Thoracic aorta (tissue), 2 donors: ENCODE measurements at places on chromosomes 5 and 9. TPM values are rescaled to one million over a fixed set of nuclear protein-coding genes. Genes with fewer than 3 reads are reported as not detected.
A peak's percentile ranks its signal among the peaks of the same experiment; 100 is the strongest.

Gene QRFP
- total RNA-seq: not detected

Gene PPP3R2
- not detected for total RNA-seq

GRCh38 chr9:347667-348292 is 133.1 kb downstream of the DOCK8 start:
- peaks cover under 1% of the 10 kb centered on the region for H3K4me1 ChIP-seq
- DNase-seq: no peak
- no peak overlapping the region for H3K4me3 ChIP-seq
- H3K36me3 ChIP-seq: no peaks in the 10 kb centered on the region

DNA sequence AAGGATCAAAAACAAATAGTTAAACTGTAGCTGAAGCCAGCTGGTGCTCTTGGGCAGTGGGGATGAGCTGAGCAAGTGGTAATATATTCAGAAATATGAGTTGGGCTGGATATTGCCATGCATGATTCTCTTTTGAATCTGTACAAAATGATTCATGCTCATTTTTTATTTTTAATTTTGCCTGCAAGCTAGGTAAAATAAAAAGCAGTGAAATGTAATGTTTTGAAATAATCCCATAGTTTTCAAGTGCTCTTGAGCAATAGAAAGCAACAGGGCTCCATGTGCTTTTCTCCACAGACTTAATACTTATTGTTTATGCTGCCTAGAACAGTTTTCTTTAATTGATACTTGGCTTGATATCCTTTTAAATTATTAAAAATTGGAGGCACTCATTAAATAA is 489.3 kb downstream of the TLE4 start:
- no peak overlapping the region for H3K4me3 ChIP-seq
- H3K27ac ChIP-seq: peak overlapping the region; percentile 90
- H3K4me1 ChIP-seq: peaks cover 28% of the 10 kb centered on the region
- no peaks in the 10 kb centered on the region for H3K27me3 ChIP-seq
- DNase-seq: no peak

DNA sequence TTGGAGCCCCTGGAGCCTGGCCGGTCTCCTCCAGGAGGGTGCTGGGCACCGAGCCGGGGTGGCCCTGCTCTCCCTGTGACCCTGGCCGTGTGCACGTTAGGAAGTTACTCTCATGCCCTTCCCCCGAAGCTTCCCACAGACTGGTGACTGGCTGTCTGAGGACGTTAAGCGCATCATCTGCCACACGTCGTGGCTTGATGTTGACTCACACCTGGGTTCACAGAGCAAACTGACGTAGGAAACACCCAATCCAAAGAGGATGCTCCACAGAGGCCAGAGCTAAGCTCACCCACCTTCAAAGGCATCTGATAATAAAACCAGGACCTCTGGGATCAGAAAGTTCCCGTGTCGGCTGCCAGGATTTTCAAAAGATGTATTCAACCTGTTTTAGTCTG is 152.9 kb upstream of the PHYKPL start:
- no peak overlapping the region for H3K4me3 ChIP-seq
- no peaks in the 10 kb centered on the region for H3K36me3 ChIP-seq
- DNase-seq: no peak
- no peak overlapping the region for H3K27ac ChIP-seq

DNA sequence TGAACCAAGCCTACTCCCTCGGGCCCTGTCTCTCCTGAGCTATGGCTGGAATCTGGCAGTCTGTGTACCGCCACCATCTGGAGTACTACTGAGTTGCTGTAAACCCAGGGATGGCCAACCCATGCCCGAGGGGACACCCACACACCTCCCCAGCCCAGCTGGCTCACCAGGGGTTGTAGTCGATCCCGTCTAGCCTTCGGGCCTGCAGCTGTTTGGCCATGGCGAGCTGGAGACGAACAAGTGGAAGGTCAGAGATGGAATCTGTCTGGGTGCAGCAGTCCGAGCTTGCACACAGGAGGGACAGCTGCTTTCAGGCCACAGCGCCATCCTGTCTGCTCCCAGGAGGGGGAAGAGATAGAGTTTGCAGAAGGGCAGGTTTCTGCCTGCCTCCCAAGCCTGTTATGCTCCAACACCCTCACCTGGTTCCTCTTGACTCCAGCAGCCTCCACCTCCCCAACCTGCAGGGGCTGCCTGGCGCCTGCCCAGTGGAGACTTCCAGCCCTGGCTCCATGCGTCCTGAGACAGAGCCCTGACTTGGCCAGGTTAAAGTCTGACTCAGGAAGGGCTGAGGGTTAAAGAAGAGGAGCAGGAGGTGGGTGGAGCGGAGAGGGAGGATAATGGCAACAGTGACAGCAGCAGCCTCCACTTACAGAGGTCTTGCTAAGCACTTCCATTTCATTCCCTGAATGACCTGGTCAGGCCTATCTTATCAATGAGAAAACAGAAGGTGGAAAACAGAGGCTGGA is 15.8 kb upstream of the SPOUT1 start:
- H3K36me3 ChIP-seq: no peaks in the 10 kb centered on the region
- no peak overlapping the region for H3K27ac ChIP-seq

- no peaks in the 10 kb centered on the region for H3K36me3 ChIP-seq
- peaks cover 35% of the 10 kb centered on the region for H3K4me1 ChIP-seq
- no peak for DNase-seq
- H3K4me3 ChIP-seq: peak overlapping the region; percentile 44
- H3K27me3 ChIP-seq: no peaks in the 10 kb centered on the region
- H3K27ac ChIP-seq: no peak overlapping the region
These were observed 74.2 kb upstream of the FBXL7 start for GRCh38 chr5:15425766-15426165.

GRCh38 chr9:77965445-77966123 is 66.0 kb downstream of the GNAQ start:
- DNase-seq: no peak
- no peak overlapping the region for H3K4me3 ChIP-seq
- H3K36me3 ChIP-seq: no peaks in the 10 kb centered on the region

Gene DOLPP1
- 3.4 TPM for total RNA-seq

- H3K27ac ChIP-seq: peak overlapping the region; percentile 92
- H3K36me3 ChIP-seq: no peaks in the 10 kb centered on the region
- H3K27me3 ChIP-seq: no peaks in the 10 kb centered on the region
- peak overlapping the region; percentile 83 for H3K4me3 ChIP-seq
- H3K4me1 ChIP-seq: peaks cover 12% of the 10 kb centered on the region
These were observed 807 bp upstream of the PLGRKT start for GRCh38 chr9:5438301-5439162.

- H3K4me3 ChIP-seq: no peak overlapping the region
- H3K27ac ChIP-seq: no peak overlapping the region
- no peaks in the 10 kb centered on the region for H3K36me3 ChIP-seq
- no peaks in the 10 kb centered on the region for H3K4me1 ChIP-seq
These were observed 117.3 kb upstream of the CDH12 start for GRCh38 chr5:22970491-22970890.

DNA sequence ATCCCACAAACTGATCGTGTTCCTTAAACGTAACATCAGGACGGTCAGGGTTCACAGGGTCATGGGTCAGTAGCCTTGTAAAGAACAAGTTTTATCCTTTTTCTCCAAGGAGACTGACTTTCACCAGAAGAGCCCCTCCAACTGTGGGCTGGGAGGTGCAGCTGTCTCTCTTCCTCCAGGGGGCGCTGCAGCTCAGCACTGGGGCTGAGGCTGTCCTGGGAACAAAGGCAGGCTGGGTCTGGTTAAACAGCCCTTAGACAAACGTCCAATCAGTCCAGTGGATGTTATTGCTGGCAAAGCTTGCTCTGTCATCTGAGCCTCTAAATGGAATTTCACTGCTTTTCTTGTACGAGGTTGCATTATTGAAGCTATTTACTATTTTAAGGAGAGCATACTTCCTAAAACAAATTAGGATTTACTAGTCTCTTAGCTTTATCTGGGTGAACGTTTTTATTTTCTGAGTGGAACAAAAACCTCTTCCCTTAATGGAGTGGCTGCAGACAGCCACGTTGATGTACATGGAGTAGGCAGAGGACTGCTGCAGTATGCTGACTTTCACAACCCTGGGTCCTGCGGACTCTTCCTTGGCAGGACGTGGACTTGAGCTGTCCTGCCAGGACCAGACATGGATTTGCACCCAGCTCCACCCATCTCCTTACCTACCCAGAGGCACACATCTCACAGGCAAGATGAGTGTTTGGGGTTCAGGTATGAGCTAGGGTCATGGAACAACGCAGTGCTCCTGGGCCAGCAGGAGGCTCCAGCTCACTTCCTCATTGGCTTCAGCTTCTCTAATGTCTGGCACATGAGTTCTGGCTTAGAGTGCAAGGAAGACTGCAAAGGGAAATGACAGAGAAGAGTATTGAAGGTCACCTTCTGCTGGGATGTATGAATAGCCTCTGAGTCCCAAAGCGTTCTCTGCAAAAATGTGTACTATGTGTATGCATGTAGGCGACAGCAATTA is 7.8 kb downstream of the EXOSC2 start:
- peaks cover 6% of the 10 kb centered on the region for H3K4me1 ChIP-seq
- DNase-seq: peak; percentile 45
- H3K27ac ChIP-seq: peak overlapping the region; percentile 25
- no peaks in the 10 kb centered on the region for H3K27me3 ChIP-seq
- no peak overlapping the region for H3K4me3 ChIP-seq

DNA sequence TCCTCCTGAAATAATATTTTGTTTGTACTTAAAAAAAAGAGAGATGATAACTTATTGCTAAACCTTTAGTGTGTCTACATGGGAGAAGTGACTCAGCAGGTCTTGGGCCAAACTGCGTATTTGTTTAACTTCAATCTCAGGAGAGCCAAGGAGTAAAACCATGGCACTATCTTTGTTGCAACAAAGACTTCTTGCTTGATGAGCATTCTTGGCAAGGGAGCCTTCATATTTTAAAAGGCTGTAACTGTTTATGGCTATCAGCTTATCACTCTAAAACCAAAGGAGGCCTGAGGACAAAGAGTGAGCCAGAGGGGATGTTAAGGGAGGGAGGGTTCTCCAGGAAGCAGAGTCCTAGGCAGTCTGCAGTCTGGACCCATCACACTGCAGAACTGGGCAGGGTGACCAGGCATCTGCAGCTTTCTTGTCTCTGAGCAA is 216.2 kb upstream of the S1PR3 start:
- peak overlapping the region; percentile 60 for H3K27ac ChIP-seq
- no peak for DNase-seq
- no peak overlapping the region for H3K4me3 ChIP-seq
- H3K36me3 ChIP-seq: no peaks in the 10 kb centered on the region
- H3K4me1 ChIP-seq: peaks cover 55% of the 10 kb centered on the region
- no peaks in the 10 kb centered on the region for H3K27me3 ChIP-seq

Gene MINAR2
- total RNA-seq: 0.27 TPM

GRCh38 chr9:133772581-133772980 is 34.4 kb upstream of the SARDH start:
- no peak overlapping the region for H3K27ac ChIP-seq
- no peaks in the 10 kb centered on the region for H3K4me1 ChIP-seq
- H3K27me3 ChIP-seq: no peaks in the 10 kb centered on the region

GRCh38 chr9:20417373-20418080 is 204.8 kb downstream of the MLLT3 start:
- H3K27me3 ChIP-seq: no peaks in the 10 kb centered on the region
- DNase-seq: no peak
- no peaks in the 10 kb centered on the region for H3K4me1 ChIP-seq
- H3K4me3 ChIP-seq: no peak overlapping the region
- H3K36me3 ChIP-seq: no peaks in the 10 kb centered on the region

- no peak overlapping the region for H3K4me3 ChIP-seq
- no peaks in the 10 kb centered on the region for H3K27me3 ChIP-seq
- H3K36me3 ChIP-seq: no peaks in the 10 kb centered on the region
- peaks cover 4% of the 10 kb centered on the region for H3K4me1 ChIP-seq
These were observed 45.9 kb downstream of the TEK start for GRCh38 chr9:27154908-27155307.

GRCh38 chr9:105299190-105299854 is 54.9 kb downstream of the SLC44A1 start:
- no peak overlapping the region for H3K4me3 ChIP-seq
- no peaks in the 10 kb centered on the region for H3K36me3 ChIP-seq
- peaks cover 15% of the 10 kb centered on the region for H3K4me1 ChIP-seq
- H3K27me3 ChIP-seq: no peaks in the 10 kb centered on the region
- DNase-seq: no peak
- H3K27ac ChIP-seq: peak overlapping the region; percentile 40

DNA sequence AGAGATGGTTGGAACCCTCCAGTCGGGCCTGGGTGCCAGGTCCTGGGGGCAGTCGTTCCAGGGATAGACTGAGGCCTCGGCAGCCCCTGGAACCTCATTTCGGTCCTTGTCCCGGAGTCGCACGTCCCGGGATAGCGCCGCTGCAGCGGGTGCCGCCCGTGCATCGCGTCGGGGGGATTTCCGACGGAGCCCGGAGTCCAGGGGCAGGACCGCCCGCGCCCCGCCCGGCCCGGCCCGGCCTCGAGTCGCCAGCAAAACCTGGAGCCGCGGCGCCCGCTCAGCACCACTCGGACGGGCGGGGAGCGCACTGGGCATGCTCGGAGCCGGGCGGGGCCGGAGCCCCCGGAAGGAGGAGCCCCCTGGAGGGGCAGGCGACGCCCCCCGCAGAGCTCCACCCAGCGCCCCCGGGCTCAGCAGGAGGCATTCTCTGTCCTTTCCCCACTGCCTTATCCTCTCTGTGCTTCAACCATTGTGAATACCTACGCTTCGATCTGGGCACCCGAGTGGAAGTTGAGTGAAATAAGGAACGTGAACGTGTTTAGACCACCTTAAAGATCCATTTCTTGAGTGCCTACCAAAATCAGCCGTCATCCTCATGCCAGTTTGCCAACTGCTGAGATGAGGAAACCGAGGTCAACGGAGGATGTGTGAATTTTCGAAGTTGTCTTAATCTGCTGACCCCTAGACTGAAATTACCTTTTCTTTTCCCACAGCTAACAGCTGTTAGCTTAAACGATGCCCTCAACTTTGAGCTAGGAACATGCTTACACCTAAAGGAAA is 1.7 kb upstream of the PTPN3 start:
- peak overlapping the region; percentile 63 for H3K27ac ChIP-seq
- H3K36me3 ChIP-seq: no peaks in the 10 kb centered on the region
- H3K4me3 ChIP-seq: peak overlapping the region; percentile 72
- no peak for DNase-seq
- no peaks in the 10 kb centered on the region for H3K27me3 ChIP-seq

GRCh38 chr5:88092958-88093605 is 175.6 kb downstream of the TMEM161B start:
- no peak for DNase-seq
- no peaks in the 10 kb centered on the region for H3K36me3 ChIP-seq
- no peaks in the 10 kb centered on the region for H3K4me1 ChIP-seq
- no peak overlapping the region for H3K4me3 ChIP-seq
- H3K27me3 ChIP-seq: no peaks in the 10 kb centered on the region
- H3K27ac ChIP-seq: no peak overlapping the region

Gene PDE6A
- not detected for total RNA-seq

DNA sequence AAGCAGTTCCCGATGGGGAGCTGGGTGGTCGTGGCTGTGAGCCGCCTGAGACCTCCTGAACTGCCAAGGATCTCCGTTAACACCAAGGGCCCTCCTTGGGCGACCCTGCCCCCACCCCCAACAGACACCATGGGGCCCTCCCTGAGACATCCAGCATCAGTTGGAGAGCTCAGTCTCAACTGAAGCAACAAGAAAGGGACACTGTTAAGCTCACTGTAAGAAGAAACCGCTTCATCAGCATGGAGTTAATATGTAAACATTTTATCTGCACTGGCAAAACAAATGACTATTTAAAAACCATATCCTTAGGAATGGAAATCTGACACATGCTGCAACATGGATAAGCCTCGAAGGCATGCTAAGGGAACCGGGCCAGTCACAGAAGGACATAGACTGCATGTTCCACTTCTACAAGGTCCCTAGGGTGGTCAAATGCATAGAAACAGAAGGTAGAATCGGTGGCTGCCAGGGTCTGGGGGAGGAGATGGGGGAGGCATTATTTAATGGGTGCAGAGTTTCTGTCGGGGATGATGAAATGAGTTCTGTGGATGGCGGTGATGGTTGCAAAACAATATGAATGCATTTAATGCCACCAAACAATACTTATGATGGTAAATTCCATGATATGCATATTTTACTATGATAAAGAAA is 47.4 kb downstream of the ROR2 start:
- H3K4me1 ChIP-seq: no peaks in the 10 kb centered on the region
- H3K36me3 ChIP-seq: no peaks in the 10 kb centered on the region
- no peak overlapping the region for H3K27ac ChIP-seq
- H3K27me3 ChIP-seq: no peaks in the 10 kb centered on the region
- no peak for DNase-seq

Gene SCGB3A2
- not detected for total RNA-seq
